ENCODE measurements at places on chromosomes 3 and 15.
A peak's percentile ranks its signal among the peaks of the same experiment; 100 is the strongest.

- DNase-seq, result no peak
These were observed 689.1 kb upstream of the DPPA4 start for GRCh38 chr3:110026421-110026820.

DNA sequence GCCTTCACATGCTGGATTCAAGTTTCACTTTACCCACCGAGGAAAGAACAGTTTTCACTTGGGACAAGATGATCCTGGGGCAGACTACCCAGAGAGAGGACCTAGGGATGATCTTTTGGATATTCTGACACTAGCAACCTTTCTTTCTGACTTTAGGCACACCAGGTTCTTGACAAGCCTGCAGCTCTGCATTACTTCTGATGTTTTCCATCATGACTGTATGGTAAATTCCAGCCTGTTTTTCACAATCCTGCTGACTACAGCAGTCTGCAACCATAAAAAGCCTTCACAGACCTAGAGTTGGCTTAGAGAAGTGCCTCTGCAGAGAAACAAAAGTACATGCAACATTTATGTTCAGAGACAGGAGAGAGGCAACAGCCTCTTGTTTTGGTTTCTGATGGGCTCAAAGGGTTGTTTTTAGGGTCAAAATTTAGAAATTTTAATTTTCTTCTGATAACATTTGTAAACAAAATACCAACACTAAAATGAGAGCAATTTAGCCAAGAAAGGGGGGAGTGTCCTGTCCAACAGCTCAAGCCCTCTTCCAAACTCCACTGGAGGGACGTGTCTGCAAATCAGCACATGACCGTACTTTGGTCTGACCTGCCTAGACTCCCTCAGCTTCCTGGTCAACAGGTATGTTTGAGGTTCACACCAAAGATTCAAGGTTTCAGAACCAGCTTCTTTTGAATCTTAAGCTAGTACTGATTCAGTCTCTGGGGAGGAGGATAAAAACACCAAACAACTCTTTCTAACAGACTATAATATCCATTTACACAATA is 799 bp downstream of the ABI3BP start:
- DNase-seq, result no peak

DNA sequence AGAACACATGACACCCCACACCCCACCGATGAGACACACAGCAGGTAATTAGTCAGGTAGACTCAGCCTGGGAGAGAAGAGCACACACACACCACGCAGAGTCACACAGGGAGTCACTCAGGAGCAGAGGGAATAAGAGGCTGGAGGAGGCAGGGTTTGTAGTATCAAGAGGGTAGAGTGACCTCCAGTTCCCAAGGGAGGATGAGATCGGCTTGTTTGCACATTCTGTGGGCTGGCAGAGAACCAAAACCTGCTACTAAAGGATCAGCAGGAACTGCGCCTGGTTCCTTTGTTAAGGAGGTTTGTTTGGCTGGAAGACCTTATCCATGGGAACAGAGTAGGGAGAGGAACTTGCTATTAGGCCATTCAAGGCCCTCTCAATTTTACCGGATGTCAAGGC is 281.4 kb upstream of the SLCO3A1 start:
- DNase-seq, result no peak

GRCh38 chr15:52228921-52229320 is 37.7 kb upstream of the GNB5 start:
- no peak for DNase-seq

- no peak for DNase-seq
These were observed 673.2 kb upstream of the BCHE start for GRCh38 chr3:166510382-166510781.

DNA sequence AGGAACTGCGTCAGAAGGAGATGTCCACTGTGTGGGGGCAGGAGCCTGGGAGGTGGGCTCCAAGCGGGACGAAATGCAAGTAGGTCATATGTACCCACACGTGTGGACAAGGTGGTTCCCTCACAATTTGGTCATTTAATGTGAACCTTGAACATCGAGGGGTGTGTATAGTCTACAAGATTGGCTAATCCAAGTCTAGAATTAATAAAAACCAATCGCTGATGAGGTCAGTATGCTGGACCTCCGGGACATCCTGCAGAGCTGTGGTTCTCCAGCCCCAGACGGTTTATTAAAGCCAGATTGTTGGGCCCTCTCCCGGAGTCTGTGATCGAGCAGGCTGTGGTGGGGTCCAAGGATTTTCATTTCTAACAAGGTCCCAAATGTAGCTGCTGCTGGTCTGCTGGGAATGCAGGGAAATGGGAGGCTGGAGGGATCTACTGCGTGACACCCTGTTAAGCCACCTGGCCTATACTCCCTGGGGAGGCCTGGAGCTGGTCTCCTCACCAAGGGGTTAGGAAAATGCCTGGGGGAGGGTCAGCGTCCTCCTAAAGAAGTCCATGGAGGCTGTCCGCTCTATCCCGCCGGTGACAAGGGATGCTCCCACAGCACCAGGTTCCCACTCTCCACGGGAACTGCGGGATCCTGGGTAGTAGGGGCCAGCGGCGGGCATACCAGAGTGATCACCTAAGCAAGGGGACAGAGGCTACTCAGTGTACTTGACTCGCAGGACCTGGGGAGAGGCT is 25.1 kb downstream of the PCSK6 start:
- no peak for DNase-seq

DNA sequence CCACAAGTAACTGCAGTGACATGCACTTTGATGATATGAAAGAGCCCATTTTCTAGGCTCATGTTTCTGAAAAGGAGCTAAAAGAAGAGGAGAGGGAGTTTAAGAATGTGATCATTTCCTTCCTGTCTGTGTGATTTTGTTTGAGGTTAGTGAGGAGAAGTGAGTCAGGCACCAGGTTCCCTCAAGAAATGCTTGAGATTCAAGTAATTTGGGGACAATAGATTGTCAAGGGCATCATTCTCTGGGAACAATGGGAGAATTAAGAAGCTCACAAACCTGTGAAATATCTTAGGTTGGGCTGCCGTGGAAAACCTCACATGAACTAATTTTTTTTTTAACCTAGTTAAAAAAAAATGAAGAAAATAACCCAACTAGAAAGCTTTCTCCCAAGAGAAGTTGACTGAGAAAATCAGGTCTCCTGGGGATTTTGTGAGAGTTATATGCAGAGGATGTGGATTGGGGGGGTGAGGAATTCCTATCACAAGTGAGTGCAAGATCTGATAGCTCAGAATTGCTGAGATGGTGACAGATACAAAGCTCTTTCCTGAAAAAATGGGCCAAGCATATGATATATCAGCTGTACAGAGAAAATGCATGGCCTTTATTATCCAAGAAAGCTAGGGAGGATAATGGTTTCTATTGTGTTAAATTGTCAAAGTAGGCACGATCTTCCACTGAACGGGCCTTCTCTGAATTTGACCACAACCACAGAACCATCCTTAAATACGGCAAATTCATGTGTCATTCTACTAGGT is 203.3 kb downstream of the FEZF2 start:
- DNase-seq, result no peak

DNA sequence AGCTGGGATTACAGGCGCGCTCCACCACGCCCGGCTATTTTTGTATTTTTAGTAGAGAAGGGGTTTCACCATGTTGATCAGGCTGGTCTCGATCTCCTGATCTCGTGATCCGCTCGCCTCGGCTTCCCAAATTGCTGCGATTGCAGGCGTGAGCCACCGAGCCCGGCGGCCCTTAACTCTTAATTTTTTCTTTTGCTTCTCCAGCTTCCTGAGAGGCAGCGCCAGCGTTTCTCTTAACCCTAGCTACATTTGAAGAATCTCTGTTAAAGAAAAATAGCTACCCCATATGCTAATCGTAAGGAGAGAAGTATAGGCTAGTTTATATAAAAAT is 465 bp upstream of the GK5 start:
- DNase-seq, result no peak

DNA sequence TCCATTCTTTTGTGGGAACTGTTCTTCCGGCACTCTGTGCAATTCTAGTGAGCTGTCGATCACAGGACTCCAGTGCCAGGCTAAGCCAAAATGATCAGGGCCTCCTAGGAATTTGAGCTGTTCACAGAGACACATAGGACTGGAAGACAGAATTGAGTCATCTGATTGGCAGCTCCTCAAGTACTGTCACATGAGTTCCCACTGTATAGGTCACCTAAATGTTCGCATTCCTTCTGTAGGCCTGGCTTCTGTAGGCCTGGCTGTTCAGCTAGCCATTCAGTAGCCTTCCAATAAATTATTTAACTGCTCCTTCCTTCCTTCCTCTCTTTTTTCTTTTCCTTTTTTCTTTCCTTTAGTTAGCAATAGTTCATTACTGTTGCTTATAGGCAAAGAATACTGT is 4.3 kb downstream of the PROS1 start:
- no peak for DNase-seq

GRCh38 chr15:74007820-74008371 is 13.4 kb downstream of the PML start:
- DNase-seq, result peak; percentile 5

DNA sequence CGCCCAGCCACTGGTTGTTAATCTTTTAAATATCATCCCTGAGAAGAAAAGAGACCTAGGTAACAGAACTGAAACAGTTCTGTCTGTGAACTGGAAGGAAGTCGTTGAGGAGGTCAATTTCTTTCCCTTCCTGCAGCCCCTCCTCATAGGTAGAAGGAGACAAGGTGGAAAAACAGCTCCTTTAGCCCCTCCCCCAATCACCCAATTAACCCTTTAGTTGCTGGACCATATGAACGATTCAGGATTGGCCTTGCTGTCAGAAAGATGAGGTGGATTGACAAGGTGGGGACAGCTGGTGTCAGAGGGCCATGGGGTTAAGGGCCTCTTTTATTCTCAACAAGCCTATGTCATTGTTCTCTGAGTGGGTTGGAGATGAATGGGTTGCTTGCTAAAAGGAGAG is 36.0 kb upstream of the ZNF445 start:
- no peak for DNase-seq

GRCh38 chr3:55484191-55484689 is 2.9 kb downstream of the WNT5A start:
- DNase-seq, result no peak

DNA sequence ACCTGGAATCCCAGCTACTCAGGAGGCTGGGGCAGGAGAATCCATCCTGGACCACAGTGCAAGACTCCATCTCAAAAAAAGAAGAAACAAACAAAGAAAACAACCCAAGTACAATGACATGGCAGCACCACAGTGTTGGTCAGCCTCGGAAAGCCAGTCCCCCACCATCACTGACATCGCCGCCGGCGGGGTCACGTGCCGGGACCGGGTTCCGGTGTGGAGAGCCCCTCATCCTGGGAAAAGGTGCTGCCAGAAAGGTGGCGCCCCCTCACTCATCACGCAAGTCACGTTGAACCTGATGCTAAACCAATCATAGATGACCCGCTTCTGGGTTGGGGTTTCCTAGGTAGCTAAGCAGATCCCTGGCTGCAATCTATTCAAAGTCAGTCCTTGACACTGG is 17.8 kb downstream of the QRICH1 start:
- DNase-seq, result no peak

GRCh38 chr3:35241236-35241635 is 398.1 kb upstream of the ARPP21 start:
- no peak for DNase-seq

DNA sequence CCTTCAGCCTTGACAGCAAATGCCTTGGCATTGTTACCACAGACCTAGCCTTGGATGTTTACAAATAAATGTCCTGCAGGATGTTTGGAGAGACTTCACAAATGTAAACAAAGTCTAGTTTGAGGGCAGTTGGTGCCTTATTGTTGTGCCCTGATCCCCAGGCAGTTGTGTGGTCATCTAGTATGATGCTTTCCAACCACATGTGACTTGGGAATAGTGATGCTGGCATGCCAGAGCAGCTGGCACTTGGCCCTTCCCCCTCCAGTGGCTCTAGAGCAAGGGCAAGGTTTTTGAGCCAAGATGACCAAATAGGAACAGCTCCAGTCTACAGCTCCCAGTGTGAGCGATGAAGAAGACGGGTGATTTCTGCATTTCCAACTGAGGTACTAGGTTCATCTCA is 258.2 kb downstream of the ADAMTS17 start:
- DNase-seq, result no peak

GRCh38 chr3:122063908-122064307 is 8.7 kb downstream of the CD86 start:
- DNase-seq, result no peak

- no peak for DNase-seq
These were observed 25.3 kb downstream of the FAM98B start for GRCh38 chr15:38479266-38479665.

GRCh38 chr3:187267306-187267705 is 24.2 kb downstream of the MASP1 start:
- no peak for DNase-seq

DNA sequence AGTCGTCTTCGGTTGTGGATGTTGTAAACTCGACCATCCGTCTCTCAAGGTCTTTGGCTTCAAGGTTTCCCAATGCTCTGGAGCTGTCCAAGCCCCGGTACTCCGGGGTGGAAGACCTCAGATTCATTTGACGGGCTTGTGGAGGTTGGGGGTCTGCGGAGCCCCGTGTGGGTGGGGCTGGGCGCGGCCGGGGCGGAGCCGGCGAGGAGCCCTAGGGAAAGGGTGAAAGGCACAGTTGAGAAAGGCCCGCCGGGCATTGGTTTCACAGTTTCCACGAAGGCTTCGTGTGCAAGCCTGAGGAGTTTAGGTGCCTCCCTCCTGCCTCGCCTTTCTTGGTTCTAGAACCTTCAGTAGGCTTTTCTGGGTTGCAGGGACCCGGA is 360 bp upstream of the MGA start:
- no peak for DNase-seq

DNA sequence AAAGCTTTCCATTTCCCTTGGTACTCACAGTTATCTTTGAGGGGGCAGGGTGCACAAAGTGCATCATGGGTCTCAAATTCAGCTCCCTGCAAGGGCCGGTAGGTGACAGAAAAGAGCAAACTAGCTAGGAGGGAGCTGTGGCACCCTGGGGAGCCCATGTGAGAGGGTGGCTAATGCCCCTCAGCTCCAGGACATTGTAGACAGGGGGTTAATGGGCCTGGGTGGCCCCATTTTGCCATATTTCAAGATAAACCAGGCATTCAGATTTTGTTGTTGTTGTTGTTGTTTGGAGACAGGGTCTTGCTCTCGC is 3.7 kb upstream of the SLC6A6 start:
- DNase-seq, result no peak

- DNase-seq, result no peak
These were observed 29.3 kb upstream of the SH3BP5 start for GRCh38 chr3:15361494-15362214.

GRCh38 chr3:100093831-100094230 is 20.5 kb downstream of the FILIP1L start:
- no peak for DNase-seq

Data from GDM1 (cell line).